Occipital lobe (tissue), 3 donors: ENCODE measurements at places on chromosomes 2 and 18. TPM values are rescaled to one million over a fixed set of nuclear protein-coding genes. Genes with fewer than 3 reads are reported as not detected.

SLC38A11 gene
- 5.0 TPM for total RNA-seq

CYBRD1 gene
- 12.3 TPM for total RNA-seq

RIOK3 gene
- 55.7 TPM for total RNA-seq

- no peak for DNase-seq
Observed at GRCh38 chr2:71477231-71477691, 23.9 kb downstream of the DYSF start.

C2orf78 gene
- not detected for total RNA-seq

GRCh38 chr18:36157441-36157840 is 27.7 kb downstream of the ELP2 start:
- no peak for DNase-seq

- no peak for DNase-seq
Observed at GRCh38 chr2:117953231-117953630, 60.6 kb downstream of the CCDC93 start.

GPBAR1 gene
- not detected for total RNA-seq

GRCh38 chr2:65121-65520 is 18.8 kb upstream of the FAM110C start:
- no peak for DNase-seq

- no peak for DNase-seq
Observed at GRCh38 chr2:162379719-162380580, 36.0 kb downstream of the GCA start.

DNA sequence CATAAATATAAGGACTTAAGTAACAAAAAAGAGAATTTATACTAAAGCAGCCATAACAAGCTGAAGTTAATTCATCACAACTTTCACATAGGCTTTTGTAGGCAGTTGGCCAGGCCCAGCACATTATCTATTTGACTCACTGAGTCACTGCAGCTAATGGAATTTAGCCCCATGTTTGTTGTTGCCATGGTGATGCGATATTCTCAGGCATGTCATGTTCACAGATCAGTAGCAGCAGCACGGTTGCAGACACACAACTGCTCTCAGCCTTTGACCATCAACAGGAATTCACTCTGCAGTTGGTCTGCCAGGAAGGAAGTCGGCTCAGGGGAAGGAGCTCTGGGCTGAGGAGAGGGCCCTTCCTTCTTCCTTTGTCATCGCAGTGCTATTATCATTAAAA is 639.8 kb downstream of the TMEM182 start:
- DNase-seq, result no peak

GCG gene
- total RNA-seq, result not detected

GRCh38 chr18:7772510-7772888 is 205.4 kb downstream of the PTPRM start:
- no peak for DNase-seq

- no peak for DNase-seq
Observed at GRCh38 chr2:197281421-197281820, 29.2 kb downstream of the ANKRD44 start.

HTR2B gene
- total RNA-seq, result 0.62 TPM

- DNase-seq, result no peak
Observed at GRCh38 chr2:221095356-221095755, 476.7 kb downstream of the EPHA4 start.

LYG2 gene
- total RNA-seq, result not detected

BUB1 gene
- total RNA-seq, result 7.8 TPM

DNA sequence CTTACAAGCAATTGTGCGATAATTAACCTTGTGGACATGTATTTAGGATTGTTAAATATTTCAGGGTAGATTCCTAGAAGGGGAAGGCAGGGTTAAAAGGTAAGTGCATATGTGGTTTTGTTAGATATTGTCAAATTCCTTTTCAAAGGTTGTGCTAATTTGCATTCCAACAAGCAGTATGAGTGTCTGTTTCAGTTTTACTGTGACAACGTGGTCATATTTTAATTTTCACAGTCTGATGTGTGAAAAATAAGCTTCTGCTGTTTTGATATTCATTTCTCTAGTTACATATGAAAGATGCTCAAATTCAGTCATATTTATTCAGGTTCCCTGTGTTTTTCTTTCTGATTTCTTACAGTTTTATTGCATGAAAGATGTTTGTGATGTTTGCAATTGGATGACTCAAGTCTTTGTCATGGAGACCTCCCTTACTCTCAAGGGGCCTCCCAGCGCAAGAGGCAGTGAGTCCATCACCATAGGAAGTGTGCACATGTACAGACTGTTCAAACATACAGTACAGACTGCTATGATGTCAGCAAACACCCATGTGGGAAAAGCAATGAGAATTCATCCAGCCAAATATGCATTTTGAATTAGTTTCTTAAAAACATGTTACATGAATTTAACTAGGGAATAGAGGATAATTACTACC is 310.8 kb downstream of the GALR1 start:
- DNase-seq, result no peak

GRCh38 chr18:63205791-63206252 is 113.7 kb downstream of the BCL2 start:
- DNase-seq, result no peak

DNA sequence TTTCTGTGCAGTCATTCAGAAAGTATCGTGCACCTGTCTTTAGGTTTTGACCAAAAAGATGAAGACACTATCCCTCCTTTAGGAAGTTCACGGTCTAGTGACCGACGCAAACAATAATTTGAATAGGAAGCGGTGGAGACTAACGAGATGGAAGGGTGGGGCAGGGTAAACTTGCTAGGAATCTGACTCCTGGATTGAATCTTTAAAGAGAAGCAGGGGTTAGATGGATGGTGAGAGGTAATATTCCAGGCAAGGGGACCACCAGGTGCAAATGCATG is 651 bp upstream of the TXNL1 start:
- no peak for DNase-seq

GRCh38 chr2:147177071-147177857 is 667.6 kb upstream of the ACVR2A start:
- no peak for DNase-seq

LTBP1 gene
- total RNA-seq, result 25.6 TPM

GRCh38 chr2:45436456-45436855 is 174.6 kb downstream of the SRBD1 start:
- no peak for DNase-seq

DNA sequence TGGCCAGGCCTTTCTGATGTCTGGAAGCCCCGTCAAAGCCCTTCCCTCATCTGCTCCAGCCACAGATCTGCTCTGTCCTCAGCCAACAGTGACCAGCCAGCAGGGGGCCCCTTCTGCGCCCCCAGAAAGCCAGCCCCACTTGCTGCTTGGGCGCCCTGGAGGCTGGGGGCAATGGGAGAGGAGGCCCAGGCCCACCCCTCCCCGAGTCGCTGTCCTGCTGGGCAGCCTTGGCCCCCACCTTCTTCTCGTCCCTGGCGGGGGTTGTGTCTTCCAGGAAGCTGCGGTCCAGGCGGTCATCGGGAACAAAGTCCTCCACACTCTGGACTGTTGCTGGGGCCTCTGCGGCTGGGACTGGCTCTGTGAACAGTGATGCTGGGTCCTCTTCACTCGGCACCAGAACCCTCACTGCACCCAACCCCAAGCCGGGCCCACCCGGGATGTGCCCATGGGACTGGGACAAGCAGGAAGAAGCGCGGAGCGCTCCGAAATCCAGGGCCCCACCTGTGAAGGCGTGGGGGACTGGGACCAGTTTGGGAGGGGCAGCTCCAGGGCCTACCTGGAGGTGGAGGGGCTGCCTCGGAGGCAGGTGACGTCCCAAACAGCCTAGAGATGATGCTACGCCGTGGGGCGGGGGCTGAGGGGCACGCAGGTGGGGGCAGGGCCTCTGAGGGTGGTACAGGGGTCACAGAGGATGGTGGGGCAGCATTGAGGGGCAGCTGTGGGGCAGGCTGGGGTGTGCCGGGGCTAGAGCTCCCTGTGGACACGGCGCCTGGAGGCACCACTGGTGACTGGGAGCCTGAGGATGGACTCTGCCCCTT is 257.6 kb downstream of the ANKRD30B start:
- DNase-seq, result no peak

GRCh38 chr2:170582313-170582712 is 132.8 kb upstream of the SP5 start:
- no peak for DNase-seq

TSPYL6 gene
- 0.31 TPM for total RNA-seq

GRCh38 chr2:176081837-176082524 is 1.8 kb downstream of the EVX2 start:
- DNase-seq, result no peak

IL37 gene
- total RNA-seq, result not detected

KCNJ3 gene
- total RNA-seq, result 22.8 TPM

DNA sequence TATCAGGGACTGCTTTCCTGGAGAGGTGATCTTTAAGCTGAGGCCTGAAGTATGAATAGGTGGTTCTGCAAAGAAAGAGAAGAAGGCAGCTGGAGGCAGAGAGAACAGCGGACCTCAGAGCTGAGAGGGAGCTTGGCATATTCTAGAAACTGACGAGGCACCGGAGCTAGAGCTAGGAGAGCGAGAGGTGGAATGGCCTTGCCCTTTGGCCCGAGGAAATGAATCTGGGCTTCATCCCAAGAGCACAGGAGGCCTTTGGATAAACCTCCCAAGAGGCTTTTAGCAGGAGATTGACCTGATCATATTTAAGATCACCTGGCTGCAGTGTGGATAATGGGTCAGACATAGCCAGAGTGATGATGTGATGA is 7.9 kb downstream of the DYSF start:
- DNase-seq, result no peak

PTH2R gene
- total RNA-seq, result 1.4 TPM

DNA sequence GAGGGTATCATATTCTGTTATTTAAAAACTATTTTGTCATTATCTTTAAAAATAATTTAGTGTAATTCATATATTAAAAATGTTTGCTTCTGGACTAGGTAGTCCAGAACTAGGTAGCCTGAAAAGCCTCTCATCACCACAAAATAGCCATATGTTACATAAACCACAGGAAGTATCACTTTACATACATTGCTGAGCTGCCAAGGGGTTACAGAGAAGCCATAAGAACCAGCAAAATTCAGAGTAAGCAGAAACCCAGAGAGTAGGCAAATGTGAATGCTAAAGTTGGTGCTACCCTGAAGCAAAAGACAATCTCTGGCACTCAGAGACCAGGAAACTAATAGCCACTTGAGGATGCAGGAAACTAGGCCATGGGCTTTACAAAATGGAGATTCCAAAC is 60.9 kb downstream of the LOXHD1 start:
- no peak for DNase-seq

FAM237A gene
- total RNA-seq, result not detected

GRCh38 chr2:7022492-7023385 is 105.5 kb downstream of the RNF144A start:
- no peak for DNase-seq

GRCh38 chr2:240472078-240472790 is 36.8 kb downstream of the GPC1 start:
- DNase-seq, result no peak

RGPD8 gene
- total RNA-seq, result 39.3 TPM

KIAA2012 gene
- total RNA-seq, result 0.47 TPM

DNA sequence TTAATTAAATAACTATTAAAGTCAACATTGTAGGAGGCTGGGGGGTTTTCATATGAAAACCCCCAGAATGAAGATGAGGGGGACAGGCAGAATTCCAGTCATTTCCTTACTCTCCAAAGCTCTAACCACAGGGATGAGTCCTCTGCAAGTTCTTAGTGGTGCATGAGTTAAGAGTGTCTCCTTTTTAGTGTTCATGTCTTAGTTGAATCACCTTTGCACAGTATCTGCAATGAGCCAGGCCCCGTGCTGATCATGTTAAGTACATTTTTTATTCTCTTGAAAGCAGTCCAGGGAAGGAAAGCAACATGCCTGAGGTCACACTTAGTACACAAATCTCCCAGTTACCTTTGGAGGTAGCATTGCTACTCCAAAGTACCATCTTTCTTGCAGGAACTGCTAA is 25.7 kb upstream of the MSGN1 start:
- no peak for DNase-seq

SP140 gene
- total RNA-seq, result 1.1 TPM

- no peak for DNase-seq
Observed at GRCh38 chr2:38560092-38560491, 42.6 kb downstream of the HNRNPLL start.

- DNase-seq, result peak; percentile 14
Observed at GRCh38 chr2:121356058-121356640, 71.1 kb upstream of the TFCP2L1 start.

DNA sequence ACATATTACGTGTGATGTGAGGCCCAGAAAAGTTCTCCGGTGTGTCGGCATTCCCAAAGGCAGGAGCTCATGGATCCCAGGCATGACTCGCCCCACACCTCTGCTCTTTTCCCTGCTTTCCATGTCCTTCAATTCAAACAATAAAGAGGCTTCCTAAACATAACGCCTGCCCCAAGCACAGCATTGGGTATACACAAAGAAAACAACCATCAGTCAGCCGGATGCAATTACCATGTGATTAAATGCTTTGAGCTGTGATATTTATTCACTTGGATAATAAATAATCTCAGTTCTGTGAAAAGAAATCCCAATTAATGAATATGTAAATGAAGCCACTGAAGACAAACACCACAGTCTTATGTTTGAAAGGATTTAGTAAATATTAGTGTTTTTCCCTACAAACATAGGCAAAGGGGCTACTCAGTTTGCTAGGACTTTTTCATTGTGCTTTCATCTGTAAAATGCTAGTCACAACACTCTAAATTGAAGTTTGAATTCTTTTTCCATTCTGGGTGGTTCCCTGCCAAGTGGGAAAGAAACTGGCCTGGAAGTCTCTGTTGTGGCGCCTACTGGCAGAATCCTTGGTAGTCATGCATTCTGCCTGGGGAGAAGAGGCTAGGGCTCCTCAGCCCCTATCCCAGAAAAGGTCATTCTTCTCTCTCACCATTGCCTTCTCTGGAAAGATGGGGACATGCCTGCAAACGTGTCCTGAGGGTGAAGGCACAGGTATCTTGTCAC is 144.7 kb downstream of the COL6A3 start:
- no peak for DNase-seq

GAL3ST2 gene
- 0.16 TPM for total RNA-seq

- DNase-seq, result no peak
Observed at GRCh38 chr2:173040729-173041128, 34.9 kb upstream of the MAP3K20 start.

DNA sequence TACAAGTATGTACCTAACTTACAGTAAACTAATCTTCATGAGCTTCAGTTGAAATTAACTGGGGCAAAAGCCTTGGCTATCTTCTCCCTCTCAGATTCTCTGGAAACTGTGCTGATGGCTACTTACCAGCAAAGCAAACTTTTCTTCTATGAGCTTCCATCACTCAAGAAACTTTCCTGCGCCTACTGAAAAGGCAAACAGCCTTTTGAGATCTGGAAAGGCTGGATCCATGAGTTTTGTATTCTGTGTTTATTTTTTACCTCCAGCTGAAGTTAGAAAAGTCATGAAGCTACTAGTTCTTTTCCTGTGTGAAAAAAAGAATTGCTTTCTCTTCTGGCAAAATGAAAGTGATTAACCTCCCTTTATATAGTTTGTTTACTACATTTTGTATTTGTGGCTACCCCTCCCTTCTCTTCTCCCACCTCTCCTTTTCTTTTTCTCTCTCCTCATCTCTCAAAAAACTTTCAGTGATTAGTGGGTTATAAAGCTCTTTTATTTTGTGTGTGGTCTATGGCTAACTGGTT is 49.2 kb upstream of the RNF152 start:
- DNase-seq, result no peak

NAT8 gene
- total RNA-seq, result not detected

PRKAG3 gene
- not detected for total RNA-seq

PLGLB1 gene
- 6.2 TPM for total RNA-seq

- DNase-seq, result no peak
Observed at GRCh38 chr2:111678651-111679050, 205.3 kb downstream of the ANAPC1 start.

IL36B gene
- total RNA-seq, result not detected

- no peak for DNase-seq
Observed at GRCh38 chr2:24432121-24432520, 58.9 kb upstream of the NCOA1 start.

GRCh38 chr2:139645617-139646016 is 865.4 kb upstream of the NXPH2 start:
- no peak for DNase-seq

RMC1 gene
- total RNA-seq, result 37.0 TPM

IWS1 gene
- total RNA-seq, result 34.5 TPM
